Transverse colon (tissue), 4 donors: ENCODE measurements at places on chromosomes 13 and 19. TPM values are rescaled to one million over a fixed set of nuclear protein-coding genes. Genes with fewer than 3 reads are reported as not detected.

CHAMP1 gene
- 21.0 TPM for total RNA-seq

CABP5 gene
- not detected for total RNA-seq

OR4F17 gene
- total RNA-seq: not detected

CACNA1A gene
- 2.9 TPM for total RNA-seq

CEACAM8 gene
- not detected for total RNA-seq

OVOL3 gene
- not detected for total RNA-seq

DLL3 gene
- not detected for total RNA-seq

DPRX gene
- not detected for total RNA-seq

LIM2 gene
- not detected for total RNA-seq

MCEMP1 gene
- total RNA-seq: 0.41 TPM

HMGB1 gene
- 168 TPM for total RNA-seq

- H3K27ac ChIP-seq: no peak overlapping the region
- no peaks in the 10 kb centered on the region for H3K27me3 ChIP-seq
- H3K36me3 ChIP-seq: no peaks in the 10 kb centered on the region
- DNase-seq: no peak
Measured at GRCh38 chr13:109725297-109725696, 61.1 kb downstream of the IRS2 start.

- no peaks in the 10 kb centered on the region for H3K27me3 ChIP-seq
- H3K27ac ChIP-seq: peak overlapping the region; percentile 85
- H3K36me3 ChIP-seq: no peaks in the 10 kb centered on the region
- DNase-seq: peak; percentile 74
- H3K4me1 ChIP-seq: peaks cover 35% of the 10 kb centered on the region
Measured at GRCh38 chr19:2602391-2603181, 99.9 kb downstream of the GNG7 start.

GRCh38 chr19:43798546-43799409 is 3.5 kb downstream of the LYPD5 start:
- H3K27ac ChIP-seq: peak overlapping the region; percentile 34
- peaks cover 14% of the 10 kb centered on the region for H3K4me1 ChIP-seq
- H3K36me3 ChIP-seq: no peaks in the 10 kb centered on the region
- H3K27me3 ChIP-seq: peaks cover 3% of the 10 kb centered on the region
- peak overlapping the region; percentile 41 for H3K4me3 ChIP-seq
- DNase-seq: peak; percentile 69

- no peaks in the 10 kb centered on the region for H3K27me3 ChIP-seq
- H3K36me3 ChIP-seq: no peaks in the 10 kb centered on the region
- no peak for DNase-seq
- H3K4me1 ChIP-seq: no peaks in the 10 kb centered on the region
Measured at GRCh38 chr13:33690354-33690753, 127.6 kb upstream of the RFC3 start.

DNA sequence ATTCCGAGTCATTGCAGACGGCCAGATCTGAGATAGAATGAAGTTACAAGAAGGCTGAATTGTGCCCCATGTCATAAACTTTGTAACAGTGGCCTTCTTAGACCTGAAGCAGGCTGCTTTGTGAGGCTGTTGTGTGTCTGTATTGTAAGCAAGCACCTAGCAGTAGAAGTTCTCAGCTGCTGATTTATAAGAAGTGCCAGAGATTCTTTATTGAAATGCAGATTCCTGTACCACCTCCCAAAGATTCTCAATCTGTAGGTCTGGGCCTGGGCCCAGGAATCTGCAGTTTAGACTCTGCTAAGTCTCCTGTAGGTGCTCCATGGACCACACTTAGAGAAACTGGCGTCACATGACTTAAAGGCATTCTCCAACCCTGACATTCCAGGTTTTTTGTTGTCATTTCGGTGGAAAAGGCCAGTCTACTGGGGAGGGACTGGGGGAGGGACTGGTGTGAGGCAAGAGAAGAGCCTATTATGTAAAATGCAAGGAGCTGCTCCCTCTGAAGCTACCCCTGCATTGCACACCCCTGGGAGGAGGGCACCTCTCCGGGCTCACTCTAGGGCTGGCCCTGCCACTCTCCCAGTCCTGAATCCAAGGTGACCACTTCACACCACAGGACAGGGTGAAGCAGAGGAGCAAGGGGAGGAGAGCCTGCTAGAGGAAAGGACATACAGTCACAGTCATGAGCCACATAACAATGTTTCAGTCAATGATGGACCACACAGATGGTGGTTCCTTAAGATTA is 769 bp upstream of the TMEM272 start:
- DNase-seq: no peak
- no peak overlapping the region for H3K4me3 ChIP-seq
- H3K27ac ChIP-seq: no peak overlapping the region
- H3K27me3 ChIP-seq: no peaks in the 10 kb centered on the region
- H3K36me3 ChIP-seq: no peaks in the 10 kb centered on the region
- H3K4me1 ChIP-seq: peaks cover 3% of the 10 kb centered on the region

DNA sequence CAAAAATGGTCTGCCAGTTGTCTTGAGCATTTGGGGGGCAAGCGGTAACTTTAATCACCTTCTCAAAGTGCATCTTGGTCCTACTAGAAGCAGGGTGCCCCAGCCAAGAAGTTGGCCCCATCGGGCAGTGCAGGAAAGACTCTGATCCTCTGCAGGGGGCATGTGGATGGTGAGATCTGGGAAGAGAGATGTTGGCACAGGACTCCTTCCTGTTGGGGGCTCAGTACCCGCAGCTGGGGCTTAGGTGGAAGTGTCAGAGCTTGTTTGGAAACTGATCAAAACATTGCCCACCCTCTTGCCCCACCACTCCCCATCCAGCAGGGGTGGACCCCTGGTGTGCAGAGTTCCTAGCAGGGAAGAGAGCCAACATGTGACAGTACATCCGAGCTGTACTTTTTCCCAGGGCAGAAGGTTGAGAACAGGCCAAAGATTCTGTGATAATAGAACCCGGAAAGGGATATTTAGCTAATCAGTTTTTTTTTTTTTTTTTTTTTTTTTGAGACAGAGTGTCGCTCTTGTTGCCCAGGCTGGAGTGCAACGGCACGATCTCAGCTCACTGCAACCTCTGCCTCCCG is 8.8 kb downstream of the RRAS start:
- peak overlapping the region; percentile 18 for H3K27ac ChIP-seq
- no peaks in the 10 kb centered on the region for H3K27me3 ChIP-seq
- H3K4me3 ChIP-seq: no peak overlapping the region
- H3K36me3 ChIP-seq: no peaks in the 10 kb centered on the region

- H3K36me3 ChIP-seq: no peaks in the 10 kb centered on the region
- peaks cover 6% of the 10 kb centered on the region for H3K27me3 ChIP-seq
- DNase-seq: peak; percentile 14
- no peak overlapping the region for H3K4me3 ChIP-seq
- H3K4me1 ChIP-seq: no peaks in the 10 kb centered on the region
Measured at GRCh38 chr19:44512326-44513298, 12.3 kb upstream of the ZNF180 start.

GRCh38 chr13:107209824-107210722 is 642.1 kb upstream of the ARGLU1 start:
- no peak for DNase-seq
- no peaks in the 10 kb centered on the region for H3K4me1 ChIP-seq
- no peaks in the 10 kb centered on the region for H3K36me3 ChIP-seq
- no peak overlapping the region for H3K27ac ChIP-seq
- peaks cover 3% of the 10 kb centered on the region for H3K27me3 ChIP-seq

GRCh38 chr19:53642381-53643099 is 10.7 kb downstream of the DPRX start:
- H3K27ac ChIP-seq: no peak overlapping the region
- H3K4me1 ChIP-seq: no peaks in the 10 kb centered on the region
- no peaks in the 10 kb centered on the region for H3K27me3 ChIP-seq
- no peak overlapping the region for H3K4me3 ChIP-seq

DNA sequence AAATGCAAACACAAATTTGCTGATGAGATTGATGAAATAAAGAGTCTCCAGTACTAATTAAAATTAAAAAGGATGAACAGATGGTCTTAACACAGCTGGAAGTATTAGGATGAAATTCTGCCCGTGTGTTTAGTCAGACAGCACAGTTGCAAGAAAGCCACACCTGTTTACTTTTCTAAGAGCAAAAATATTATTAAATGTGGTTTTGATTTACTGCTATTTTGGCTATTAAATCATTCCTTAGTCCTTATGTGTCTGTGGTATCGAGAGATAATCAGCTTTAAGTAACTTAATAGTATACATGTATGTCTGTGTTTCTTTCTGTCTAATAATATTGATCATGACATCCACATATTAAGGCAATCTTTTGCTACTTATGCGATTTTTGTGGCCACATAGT is 494.9 kb downstream of the GPC6 start:
- DNase-seq: no peak
- H3K27me3 ChIP-seq: no peaks in the 10 kb centered on the region
- no peaks in the 10 kb centered on the region for H3K36me3 ChIP-seq
- H3K27ac ChIP-seq: no peak overlapping the region
- H3K4me3 ChIP-seq: no peak overlapping the region

DNA sequence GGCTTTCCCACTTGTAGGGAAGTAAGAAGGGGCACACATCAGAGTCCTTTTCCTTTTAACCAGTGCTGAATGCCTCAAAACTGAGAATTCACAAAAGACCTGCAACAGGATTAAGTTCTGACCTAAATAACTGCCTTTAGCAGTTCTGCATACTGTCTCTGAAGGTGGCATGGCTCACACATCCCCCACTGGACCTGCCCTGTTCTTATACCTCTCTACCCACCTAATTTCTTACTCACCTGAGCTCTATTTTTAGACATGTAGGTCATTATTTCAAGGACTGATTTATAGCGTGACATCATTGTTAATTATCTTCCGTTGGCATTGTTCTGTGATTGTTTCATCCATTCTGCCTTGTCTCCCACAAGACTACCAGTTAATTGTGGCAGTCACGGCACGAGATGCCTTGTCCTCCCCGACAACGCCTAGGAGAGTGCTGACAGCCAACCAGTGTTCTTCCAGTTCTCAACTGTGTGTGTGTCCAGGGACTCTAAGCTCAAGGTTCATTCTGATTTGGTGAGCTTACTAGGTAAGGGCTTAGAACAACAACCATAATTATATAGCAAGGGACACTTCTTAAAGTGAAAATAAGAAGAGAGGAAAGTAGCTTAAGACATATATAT is 27.1 kb upstream of the UBL3 start:
- no peaks in the 10 kb centered on the region for H3K4me1 ChIP-seq
- peak; percentile 63 for DNase-seq
- peak overlapping the region; percentile 50 for H3K27ac ChIP-seq
- H3K4me3 ChIP-seq: no peak overlapping the region
- no peaks in the 10 kb centered on the region for H3K36me3 ChIP-seq

DNA sequence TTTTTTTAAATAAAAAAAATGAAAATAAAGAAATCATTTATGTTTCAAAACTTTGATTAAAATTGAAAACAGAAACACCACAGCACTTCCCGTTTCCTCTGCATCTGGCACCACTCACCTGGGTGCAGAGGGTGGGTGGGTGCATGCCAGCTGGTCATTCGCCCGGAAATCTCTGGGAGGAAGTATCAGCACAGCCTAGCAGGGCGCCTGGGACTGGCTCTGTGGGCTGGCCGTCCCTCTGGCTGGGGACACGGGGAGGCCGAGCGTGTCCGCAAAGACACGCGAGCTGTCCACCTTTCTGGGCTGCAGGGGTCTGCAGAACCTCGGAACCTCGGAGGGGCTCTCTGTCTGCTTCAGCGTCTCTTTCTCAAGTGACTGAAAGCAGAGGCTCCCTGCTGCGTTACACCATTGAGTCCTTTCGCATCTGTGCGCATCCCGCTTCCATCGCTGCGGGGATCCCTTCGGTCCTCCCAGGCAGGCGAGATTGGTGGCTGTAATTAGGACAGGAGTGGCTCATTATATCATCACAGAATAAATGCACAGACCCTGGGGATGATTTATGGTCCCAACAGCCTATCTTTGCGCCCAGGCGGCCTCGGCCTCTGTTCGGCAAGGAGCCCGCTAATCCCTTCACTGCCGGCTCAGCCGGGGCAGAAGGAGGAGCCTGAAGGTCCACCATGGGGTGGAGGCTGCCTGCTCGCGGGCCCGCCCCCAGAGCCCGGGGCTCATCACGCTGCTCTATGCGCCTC is 17.2 kb downstream of the CRTC1 start:
- peak; percentile 79 for DNase-seq
- H3K4me3 ChIP-seq: peak overlapping the region; percentile 32
- H3K27ac ChIP-seq: peak overlapping the region; percentile 75
- peaks cover 15% of the 10 kb centered on the region for H3K4me1 ChIP-seq

- no peaks in the 10 kb centered on the region for H3K36me3 ChIP-seq
- H3K27ac ChIP-seq: no peak overlapping the region
- DNase-seq: no peak
- no peak overlapping the region for H3K4me3 ChIP-seq
Measured at GRCh38 chr13:51643105-51643881, 59.0 kb downstream of the WDFY2 start.

- peak overlapping the region; percentile 93 for H3K27ac ChIP-seq
- peak; percentile 10 for DNase-seq
- H3K36me3 ChIP-seq: peaks cover 3% of the 10 kb centered on the region
- H3K27me3 ChIP-seq: no peaks in the 10 kb centered on the region
- H3K4me3 ChIP-seq: peak overlapping the region; percentile 98
- H3K4me1 ChIP-seq: peaks cover 20% of the 10 kb centered on the region
Measured at GRCh38 chr19:19319732-19320360, 463 bp downstream of the SUGP1 start.

DNA sequence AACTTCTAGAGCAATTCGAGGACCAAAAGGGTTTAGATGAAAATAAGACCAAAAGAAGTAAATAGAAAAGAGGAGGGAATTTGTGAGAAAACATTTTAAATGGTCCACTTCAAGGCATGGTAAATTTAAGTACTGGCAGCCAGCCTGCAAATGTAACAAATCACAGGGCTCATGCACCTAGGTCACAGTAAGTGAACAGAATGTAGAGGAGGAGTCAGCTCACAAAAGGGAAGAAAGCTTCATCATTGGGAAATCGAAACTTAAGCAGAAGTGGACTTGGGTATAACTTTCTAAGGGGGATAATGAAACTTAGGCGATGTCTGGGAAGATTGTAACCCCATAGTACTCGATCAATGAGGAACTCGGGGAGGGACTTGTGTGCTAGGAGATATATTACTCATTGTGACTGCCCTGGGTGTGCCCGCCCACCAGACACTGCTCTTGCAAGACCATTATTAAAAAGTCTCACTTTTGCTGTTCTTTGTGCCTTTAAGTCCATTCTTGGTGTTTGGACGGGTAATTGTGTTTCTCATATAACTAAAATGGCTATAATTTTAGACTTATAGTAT is 1053.6 kb upstream of the MIR17HG start:
- H3K36me3 ChIP-seq: no peaks in the 10 kb centered on the region
- no peak for DNase-seq
- no peak overlapping the region for H3K4me3 ChIP-seq
- H3K4me1 ChIP-seq: no peaks in the 10 kb centered on the region

- peaks cover 8% of the 10 kb centered on the region for H3K4me1 ChIP-seq
- H3K4me3 ChIP-seq: no peak overlapping the region
- H3K36me3 ChIP-seq: no peaks in the 10 kb centered on the region
Measured at GRCh38 chr19:32363175-32363574, 17.8 kb downstream of the ZNF507 start.

DNA sequence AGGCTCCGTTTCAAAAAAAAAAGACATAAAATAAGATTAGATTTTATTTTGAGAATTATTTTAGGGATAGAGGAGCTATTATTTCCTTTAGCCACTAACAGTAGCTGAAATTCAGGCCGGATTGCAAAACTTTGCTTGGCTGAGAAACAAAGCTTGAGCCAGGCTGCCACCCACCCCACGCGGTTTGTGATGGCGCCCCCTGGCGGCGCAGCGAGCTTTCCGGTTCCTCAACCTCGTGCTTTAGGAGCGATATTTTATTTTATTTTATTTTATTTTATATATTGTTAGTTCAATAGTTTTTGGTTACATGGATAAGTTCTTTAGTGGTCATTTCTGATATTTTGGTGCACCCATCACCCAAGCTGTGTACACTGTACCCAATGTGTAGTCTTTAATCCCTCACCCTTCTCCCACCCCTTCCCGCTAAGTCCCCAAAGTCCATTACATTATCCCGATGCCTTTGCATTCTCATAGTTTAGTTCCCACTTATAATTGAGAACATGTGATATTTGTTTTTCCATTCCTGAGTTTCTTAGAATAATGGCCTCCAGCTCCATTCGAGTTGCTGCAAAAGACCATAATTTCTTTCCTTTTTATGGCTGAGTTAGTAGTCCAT is 19.8 kb upstream of the CEACAM4 start:
- DNase-seq: no peak
- peaks cover 12% of the 10 kb centered on the region for H3K27me3 ChIP-seq
- H3K4me1 ChIP-seq: peaks cover 8% of the 10 kb centered on the region
- no peak overlapping the region for H3K27ac ChIP-seq
